Stimulated activated naive CD4-positive, alpha-beta T cell treated with Interleukin-2 at 50 U/mL for 16 hours (primary cell): ENCODE measurements at places on chromosomes 4 and X.
A peak's percentile ranks its signal among the peaks of the same experiment; 100 is the strongest.

GRCh38 chr4:183920512-183920911, 15.4 kb downstream of the STOX2 start:
- no peak for DNase-seq

DNA sequence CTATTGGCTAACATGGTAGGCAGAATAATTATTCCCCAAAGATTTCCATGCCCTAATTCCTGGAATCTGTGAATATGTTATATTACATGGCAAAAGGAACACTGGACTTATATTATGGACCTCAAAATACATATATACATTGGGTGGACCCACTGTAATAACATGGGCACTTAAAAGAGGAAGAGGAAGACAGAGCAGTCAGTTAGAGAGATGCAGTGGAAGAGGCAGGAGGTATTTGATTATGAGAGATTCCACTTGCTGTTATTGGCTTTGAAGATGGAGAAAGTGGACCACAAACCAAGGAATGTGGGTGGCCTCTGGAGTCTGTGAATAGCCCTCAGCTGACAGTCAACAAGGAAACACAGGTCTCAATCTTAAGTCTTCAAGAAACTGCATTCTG, 14.0 kb upstream of the ART3 start:
- DNase-seq, result no peak

DNA sequence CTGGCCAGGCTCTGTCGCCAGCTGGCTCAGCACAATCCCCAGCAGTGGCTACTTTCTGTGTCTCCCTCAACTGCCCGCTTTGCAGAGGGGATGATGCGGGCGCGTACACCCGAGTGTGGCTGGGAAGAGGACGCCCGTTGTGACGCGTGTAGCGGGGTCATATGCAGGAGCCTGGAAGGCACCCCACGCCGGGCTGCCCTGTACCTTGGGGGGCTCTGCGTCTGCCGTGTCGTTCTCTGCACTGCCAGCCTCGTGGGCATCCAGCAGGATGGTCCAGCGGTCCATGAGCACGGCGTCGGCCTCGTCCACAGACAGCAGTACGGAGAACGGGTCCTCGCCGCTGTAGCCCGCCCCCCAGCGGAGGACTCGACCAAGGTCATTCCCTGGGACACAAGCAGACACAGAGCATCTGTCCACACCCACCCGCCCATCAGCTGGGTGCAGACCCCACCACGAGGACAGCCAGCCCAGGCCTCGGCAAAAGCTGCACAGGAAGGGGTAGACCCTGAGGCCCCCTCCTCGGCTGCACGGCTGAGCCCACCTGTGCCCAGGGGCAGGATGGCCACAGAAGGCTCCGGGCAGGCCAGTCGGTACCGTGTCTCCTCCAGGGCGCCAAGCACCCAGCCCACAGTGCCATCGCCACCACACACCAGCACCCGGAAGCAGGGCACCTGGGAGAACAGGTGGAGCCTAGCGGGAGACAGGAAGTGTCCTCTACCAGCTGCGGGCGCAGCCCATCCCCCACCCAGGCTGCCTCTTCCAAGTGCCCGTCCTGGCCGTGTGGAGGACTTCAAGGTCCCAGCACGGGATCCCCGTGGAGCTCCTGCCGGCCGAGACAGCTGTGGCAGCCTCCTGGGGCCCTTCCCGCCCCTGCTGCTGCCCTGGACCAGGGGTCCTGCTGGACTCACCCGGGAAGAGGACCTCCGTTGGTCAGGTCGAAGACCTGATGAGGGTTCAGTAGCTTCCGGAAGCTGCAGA, 10.8 kb downstream of the DGKQ start:
- no peak for DNase-seq

DNA sequence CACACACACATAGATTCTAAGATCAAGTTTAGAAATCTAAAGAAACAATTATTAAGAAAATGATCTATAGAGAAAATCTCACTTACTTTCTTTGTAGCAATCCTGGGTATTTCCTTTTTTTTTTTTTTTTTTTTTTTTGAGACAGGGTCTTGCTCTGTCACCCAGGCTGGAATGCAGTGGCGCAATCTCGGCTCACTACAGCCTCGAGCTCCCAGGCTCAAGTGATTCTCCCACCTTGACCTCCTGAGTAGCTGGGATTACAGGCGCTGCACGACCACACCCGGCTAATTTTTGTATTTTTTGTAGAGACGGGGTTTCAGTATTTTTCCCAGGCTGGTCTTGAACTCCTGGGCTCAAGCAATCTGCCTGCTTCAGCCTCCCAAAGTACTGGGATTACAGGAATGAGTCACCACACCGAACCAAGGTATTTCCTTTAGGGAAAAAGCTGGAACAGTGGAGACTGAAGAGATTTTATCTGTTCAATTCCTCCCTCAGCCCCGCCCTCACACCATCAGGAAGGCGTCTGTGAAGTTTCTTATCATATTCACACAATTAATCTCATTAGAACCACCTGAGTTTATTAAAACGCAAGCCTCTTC, at the start of gene TRIML2:
TRIML2 (minus strand) TSS at position 447 of the 599 bp plus-strand sequence. CDS start 4,235 bp downstream, outside the sequence.
- no peak for DNase-seq

- DNase-seq, result no peak
Observed at GRCh38 chrX:75276666-75277065, 2.8 kb downstream of the UPRT start.

- no peak for DNase-seq
Observed at GRCh38 chr4:154152546-154152945, 339.1 kb downstream of the DCHS2 start.

GRCh38 chr4:44738615-44739014, 12.3 kb upstream of the GNPDA2 start:
- no peak for DNase-seq

- no peak for DNase-seq
Observed at GRCh38 chr4:122034619-122035018, 82.8 kb upstream of the TRPC3 start.

GRCh38 chr4:152735396-152735859, 44.1 kb downstream of the TIGD4 start:
- DNase-seq, result no peak

GRCh38 chr4:69727426-69727825, 33.0 kb downstream of the SULT1B1 start:
- DNase-seq, result no peak

- DNase-seq, result no peak
Observed at GRCh38 chr4:174757736-174758135, 71.3 kb downstream of the GLRA3 start.

DNA sequence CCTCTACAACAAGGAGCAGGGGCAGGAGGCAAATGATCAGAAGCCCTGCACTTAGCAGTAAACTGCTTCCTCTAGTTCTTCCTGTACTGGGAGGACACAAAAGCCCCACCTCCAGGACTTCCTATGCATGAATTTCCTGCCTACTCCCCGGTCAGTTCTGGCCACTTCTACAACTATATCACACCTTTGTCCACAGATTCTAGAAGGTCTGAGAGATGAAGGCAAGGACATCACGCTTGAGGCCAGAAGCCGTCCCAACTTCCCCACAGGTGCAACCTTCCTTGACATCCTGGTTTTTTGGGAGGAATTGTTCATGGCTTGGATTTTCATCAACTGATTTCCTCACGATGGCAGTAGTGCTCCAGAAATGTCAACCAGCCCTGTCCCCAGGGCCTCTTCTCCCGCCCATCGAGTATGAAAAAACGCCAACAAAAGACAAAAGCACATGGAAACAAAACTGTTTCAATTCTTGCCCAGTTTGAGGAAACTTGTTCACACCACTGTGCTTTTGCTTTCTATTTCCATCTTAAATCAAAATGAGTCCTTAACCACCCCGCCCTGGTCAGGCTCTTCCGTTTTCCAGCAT, 206.5 kb upstream of the STK26 start:
- peak; percentile 50 for DNase-seq

- no peak for DNase-seq
Observed at GRCh38 chrX:131778269-131779218, 234.7 kb downstream of the OR13H1 start.

DNA sequence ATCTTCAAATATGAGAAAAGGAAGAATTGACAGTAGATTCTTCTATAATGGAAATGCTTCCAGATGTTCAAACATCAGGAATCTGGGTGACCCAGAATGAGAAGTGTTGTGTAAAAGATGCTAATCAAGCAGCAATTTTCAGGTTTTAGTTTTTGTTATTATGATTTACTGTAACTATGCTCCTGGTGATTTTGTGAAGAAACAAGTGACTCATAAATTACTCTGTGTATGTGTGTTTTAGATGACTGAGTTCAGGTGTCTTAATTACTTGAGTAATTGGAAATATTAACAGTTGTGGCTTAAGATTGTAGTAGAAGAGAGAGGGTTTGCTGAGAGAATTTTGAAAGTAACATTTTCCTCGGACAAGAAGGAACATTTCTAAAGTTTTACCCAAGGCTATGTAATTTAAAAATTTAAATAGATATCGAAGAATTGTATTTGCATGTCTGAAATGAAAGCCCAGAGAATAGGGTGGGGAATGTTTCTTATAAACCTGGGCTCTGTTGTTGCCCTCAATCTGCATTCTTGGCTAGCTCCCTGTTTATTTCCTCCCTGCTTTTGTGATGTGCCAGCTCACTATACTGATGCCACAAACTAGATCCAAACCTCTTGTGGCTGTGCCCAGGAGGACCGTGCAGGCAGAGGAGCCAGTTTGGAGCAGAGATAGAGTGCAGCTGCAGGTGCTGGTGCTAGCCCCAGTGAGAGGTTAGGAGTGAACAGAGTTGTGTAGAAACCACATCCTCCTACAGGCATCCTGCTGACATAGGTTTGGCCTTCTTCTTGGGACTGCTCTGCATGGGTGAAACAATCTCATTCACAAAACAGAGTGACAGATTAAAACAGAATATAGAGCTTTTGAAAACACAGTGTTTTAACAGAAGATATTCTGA, 25.4 kb upstream of the TNIP3 start:
- peak; percentile 40 for DNase-seq

GRCh38 chrX:40244980-40245379, 147.2 kb upstream of the BCOR start:
- no peak for DNase-seq

DNA sequence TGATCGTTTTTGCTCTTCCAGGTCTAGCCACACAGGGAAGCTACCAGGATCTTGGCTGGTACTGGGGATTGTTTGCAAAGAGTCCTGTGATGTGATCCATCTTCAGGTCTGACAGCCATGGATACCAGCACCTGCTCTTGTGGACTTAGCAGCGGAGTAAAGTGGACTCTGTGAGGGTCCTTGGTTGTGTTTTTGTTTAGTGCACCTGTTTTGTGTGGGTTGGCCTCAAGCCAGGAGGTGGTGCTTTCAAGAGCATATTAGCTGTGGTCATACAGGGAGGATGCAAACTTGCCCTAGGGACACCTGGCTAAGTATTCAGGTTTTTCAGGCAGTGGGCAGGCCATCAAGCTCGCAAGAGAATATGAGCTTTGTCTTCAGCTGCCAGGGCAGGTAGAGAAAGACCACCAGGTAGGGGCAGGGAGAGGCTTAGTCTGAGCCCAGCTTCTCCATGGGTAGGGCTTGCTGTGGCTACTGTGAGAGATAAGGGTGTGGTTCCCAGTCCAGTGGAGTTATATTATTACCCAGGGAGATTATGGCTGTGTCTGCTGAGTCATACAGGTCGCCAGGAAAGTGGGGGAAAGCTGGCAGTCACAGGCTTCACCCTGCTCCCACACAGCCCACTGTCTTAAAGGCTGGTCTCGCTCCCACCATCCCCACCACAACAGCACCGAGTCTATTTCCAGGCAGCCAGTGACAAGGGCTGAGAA, 293.7 kb downstream of the PCDH18 start:
- no peak for DNase-seq

GRCh38 chr4:183959319-183960045, 54.4 kb downstream of the STOX2 start:
- no peak for DNase-seq

DNA sequence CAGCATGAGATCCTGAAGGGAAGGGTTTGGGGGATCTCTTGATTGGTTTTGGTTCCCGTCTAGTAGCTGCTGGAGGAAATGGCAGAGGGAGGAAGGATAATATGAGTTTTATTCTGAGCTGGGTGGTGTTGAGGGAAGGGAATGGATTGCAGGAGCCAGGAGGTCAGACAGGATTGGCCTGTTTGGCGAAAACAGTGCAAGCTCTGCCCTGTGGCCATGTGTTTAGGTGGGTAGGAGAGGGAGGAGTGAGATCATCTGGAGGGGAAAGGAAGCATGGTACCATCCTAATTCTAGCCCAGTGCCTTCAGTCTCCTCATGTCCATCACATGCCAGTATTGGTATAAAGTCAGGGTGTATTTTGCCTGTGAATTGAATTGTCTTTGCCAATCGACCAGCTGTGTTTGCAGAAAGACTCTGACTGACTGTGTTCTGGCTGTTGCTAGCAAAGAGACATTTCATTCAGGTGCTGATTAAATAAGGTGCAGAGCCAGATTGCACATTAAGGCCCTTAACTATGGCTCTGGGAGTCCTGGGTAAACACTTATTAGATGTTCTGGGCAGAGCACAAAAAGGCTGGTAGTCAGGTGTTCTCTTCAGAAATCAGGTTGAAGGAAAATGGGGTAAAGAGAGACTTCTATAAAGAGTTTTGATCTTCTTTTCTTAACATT, 10.0 kb downstream of the TMEM164 start:
- no peak for DNase-seq

DNA sequence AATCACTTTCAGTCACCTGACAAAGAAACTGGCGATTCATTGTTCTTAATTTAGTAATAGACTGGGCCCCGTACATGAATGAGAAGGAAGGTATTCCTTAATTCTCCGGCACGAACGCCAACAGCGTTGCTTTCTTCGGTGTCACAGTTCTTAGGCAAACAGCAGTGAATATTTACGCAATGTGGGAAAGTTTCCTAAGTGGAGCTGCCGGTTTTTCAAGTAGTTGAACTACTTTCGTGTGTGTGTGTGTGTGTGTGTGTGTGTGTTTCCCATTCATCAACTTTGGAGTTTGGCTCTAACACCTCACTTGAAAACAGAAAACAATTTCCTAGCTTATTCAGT, 651 bp downstream of the NXT2 start:
- DNase-seq, result no peak

DNA sequence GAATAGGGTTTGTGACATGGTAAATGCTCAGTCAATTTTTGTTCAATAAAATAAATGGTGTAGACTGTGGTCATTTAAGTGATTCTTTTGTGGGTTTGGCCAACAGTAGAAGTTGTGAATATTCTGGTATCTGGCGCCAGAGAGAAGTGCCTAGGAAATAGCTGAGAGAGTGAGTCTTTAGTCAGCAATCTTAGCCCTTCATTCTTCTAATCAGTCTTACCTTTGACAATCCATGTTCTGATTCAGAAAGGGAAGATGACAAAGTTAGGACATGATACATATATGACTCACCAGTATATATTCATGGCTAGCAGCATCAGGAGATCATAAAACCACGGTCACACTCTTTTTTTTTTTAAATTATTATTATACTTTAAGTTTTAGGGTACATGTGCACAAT, 141.8 kb upstream of the PCDH18 start:
- DNase-seq, result no peak
